ENCODE measurements at places on chromosomes 4 and X.

DNA sequence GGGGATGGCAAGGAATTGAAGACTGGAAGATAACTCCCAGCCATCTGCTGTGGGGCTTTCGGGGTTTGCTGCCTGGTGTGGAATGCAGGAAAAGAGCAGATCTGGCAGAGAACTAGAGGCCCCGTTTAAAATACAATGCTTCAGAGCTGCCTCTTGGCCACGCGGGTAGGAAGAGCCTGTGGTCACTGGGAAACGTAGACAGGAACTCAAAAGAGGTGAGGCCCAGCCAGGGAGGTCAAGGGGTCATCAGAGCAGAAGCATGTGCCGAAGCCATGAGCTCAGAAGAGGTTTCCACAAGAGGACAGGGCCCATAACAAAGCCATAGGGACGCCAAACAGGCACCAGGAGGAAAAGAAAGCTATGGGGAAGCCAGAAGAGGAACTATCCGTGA lies 14.5 kb upstream of the STS start:
- DNase-seq = no peak

GRCh38 chrX:133185938-133186337 lies 32.2 kb downstream of the TFDP3 start:
- no peak for DNase-seq

- DNase-seq = no peak
Observed at GRCh38 chr4:187711586-187711985, 284.0 kb upstream of the ZFP42 start.

DNA sequence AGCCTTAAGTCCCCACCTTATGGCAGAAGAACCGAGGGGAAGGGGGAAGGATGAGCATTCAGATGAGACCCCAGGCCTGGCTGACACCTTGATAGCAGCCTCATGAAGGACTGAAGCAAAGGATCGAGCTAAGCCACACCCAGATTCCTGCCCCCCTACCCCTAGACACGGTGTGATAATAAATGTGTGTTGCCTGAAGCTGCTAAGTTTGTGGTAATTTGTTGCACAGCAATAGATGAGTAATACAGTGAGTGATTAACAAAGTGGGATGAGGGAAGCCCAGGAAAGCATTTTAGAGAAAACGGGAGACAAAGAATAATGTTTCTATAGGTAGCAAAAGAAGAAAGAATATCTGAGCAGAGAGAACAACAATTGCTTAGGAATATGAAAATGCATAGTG lies 404.2 kb downstream of the MID1IP1 start:
- DNase-seq = no peak

GRCh38 chrX:70921709-70922352 lies 9.1 kb downstream of the SLC7A3 start:
- no peak for DNase-seq

GRCh38 chr4:139361301-139361700 lies 59.0 kb upstream of the NDUFC1 start:
- no peak for DNase-seq

DNA sequence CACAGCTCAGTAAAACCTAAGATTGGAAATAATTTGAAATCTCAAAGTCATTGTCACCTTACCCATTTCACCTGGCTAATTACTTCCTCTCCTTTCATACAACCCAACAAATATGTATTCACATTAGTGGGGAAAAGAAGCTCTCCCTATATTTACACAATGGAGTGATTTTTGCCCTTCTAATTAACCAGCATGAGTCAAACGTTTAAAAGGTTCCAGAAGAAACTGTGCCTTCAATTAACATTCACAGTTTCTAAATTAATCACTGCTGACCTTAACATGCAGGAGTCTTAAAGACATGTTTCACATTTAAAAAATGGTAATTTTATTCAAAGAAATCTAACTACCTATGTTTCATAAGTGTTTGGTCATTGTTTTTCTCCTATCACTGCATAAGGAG lies 254.6 kb downstream of the CBLL2 start:
- no peak for DNase-seq

DNA sequence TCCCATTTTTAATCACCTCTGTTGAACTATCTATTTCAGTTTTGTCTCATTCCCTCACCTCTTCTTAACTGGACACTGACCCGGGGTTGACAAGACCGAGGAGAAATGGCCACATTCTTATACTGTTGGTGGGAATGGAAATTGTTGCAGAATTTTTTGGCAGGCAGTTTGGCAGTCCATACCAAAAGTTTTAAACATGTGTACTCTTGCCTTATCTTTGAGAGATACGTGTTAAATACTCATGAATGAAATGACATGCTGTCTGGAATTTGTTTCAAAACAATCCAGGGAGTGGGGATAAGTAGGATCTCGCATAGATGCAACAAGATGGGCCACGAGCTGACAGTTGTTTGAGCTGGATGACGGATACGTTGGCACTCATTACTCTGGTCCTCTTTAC lies 12.1 kb downstream of the FGFBP1 start:
- no peak for DNase-seq

- no peak for DNase-seq
Observed at GRCh38 chrX:18426004-18426320, 554 bp downstream of the CDKL5 start.

- peak; percentile 27 for DNase-seq
Observed at GRCh38 chr4:113141901-113142346, 92.5 kb downstream of the ANK2 start.

DNA sequence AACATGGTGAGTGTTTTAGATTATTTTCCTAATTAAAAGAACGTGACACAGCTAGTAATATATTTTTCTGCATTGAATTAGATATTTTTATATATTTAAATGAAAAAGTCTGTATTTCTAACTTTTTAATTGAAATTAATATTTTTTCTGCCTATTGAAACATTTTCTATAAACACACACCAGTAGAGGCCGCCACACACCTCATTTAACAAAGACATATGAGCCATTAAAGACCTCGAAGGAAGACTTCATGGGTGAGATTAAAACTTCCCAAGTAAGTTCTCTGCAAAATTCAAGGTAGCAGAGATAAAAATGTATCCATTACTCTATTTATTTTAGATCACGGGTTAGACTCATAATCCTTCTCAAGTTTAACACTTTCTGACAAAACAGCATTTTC lies 8.3 kb downstream of the SLITRK2 start:
- peak; percentile 49 for DNase-seq

DNA sequence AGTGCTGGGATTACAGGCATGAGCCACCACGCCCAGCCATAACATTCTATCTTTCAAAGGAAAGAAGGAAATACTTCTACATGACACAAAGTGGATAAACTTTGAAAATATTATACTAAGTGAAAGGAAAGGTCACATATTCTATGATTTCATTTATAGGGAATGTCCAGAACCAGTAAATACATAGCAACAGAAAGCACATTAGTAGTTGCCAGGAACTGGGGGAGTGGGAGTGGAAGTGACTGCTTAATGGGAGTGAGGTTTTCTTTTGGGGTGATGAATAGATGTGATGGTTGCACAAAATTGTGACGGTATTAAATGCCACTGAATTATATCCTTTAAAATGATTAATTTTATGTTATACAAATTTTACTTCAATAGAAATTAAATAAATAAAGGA lies 95.7 kb upstream of the IL15 start:
- no peak for DNase-seq

DNA sequence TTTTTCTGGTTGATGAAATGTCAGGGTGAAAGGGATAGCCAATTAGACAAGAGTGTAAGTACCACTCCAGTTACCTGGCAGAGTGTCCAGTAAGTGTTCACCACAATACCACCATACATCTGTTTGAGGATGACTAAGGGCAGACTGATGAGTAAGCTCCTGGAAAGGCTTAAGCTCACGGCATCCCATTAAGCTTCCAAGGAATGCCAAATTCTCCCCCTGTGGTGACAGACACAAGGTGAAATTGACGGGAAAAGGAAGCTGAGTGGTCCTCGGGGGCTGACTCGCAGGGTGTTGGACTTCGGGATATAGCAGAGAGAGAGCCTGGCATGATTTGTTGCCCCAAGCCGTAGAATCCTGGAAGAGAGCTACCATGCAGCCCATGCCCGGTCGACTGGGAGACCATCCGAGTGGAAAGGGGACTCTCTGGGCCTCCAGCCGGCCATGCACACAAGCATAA lies 7.6 kb upstream of the BST1 start:
- DNase-seq = no peak

DNA sequence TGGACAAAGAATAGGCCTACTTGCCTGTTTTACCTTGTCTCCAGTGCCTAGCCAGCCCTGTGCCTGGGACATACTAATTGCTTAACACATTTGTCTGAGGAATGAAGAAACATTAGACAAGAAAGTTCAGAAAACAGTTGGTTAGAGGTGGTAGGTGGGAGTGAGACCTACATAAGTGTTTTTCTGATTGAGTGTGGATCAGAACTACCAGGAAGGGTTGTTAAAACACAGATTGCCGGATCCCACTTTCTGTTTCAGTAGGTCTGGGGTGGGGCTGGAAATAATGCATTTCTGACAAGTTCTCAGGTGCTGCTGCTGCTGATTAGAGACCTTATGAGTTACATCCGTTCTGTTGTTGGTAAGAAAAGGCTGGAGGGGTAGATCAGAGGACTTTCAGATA lies 5.7 kb upstream of the JADE1 start:
- DNase-seq = no peak

DNA sequence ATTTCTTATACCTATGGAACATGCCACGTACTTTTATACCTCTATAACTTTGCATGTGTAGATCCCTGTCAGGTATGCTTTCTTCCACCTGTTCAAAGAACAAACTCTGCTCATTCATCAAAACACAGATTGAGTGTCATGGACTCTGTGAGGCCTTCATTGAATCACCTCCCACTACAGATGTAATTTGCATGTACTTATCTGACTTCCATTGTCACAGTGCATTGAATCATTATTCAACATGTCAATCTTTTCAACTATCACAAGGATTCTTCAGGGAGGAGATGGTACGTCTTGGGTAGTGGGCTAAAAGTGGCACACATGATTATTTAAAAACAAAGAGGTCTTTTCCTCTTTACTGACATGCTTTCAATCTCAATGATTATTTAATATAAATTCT lies 24.1 kb downstream of the SPOCK3 start:
- DNase-seq = no peak

DNA sequence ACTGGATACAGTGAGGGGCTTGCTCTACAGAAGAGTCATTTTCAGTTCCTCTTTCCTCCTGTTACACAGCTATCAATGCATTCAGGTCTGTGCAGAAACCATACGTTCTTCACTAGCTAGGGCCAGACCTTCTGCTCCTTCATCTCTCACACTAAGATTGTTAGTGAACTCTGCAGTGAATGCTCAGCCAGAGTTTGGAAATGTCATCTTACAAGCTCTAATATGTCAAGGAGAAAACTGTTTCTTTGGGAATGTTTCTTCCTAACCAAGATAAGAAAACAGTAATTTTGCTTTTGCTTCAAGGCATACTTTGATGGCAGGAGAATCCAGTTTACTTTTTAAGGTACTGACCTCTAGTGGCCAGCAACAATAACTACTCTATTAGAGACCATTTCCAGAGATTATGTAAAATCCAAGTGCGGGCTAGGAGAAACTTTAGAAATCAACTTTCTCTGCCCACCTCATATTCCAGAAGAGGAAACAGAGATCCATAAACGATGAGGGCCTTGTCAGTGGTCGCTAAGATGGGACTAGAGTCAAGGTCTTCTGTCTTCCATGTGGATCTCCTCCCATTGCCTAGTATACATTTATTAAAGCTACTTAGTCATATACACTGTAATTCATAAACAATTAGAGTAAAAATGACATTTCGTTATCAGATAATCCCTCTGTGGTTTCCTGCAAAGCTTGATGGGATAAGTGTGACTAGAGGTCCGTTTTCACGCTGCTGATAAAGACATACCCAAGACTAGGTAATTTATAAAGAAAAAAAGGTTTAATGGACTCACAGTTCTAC lies 12.1 kb upstream of the CC2D2A start:
- DNase-seq = peak; percentile 79

DNA sequence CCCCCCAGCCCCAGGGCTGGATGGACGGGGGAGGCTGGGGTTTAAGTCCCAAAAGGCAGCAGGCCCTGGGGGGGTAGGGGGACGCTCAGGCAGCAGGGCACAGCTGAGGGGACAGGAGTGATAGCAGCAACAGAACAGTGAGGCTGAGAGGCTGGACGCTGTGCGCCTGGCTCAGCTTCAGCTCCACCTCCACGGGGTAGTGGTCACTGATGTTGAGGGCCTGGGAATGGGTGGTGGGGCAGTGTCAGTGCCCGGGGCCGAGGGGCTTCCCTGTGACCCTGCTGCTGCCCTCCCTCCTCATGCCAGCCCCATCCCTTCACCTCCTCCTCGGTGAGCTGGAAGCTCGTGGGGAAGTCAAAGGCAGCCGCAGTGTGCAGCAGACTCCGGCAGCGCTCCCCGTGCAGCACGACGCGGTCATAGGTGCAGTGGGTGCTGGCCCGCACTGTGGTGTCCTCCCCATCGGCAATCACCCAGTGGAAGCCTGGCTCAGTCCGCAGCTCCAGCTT lies 4.5 kb downstream of the RPL10 start:
- DNase-seq = no peak

GRCh38 chr4:78945651-78946179 lies 6.5 kb upstream of the PAQR3 start:
- DNase-seq = no peak

DNA sequence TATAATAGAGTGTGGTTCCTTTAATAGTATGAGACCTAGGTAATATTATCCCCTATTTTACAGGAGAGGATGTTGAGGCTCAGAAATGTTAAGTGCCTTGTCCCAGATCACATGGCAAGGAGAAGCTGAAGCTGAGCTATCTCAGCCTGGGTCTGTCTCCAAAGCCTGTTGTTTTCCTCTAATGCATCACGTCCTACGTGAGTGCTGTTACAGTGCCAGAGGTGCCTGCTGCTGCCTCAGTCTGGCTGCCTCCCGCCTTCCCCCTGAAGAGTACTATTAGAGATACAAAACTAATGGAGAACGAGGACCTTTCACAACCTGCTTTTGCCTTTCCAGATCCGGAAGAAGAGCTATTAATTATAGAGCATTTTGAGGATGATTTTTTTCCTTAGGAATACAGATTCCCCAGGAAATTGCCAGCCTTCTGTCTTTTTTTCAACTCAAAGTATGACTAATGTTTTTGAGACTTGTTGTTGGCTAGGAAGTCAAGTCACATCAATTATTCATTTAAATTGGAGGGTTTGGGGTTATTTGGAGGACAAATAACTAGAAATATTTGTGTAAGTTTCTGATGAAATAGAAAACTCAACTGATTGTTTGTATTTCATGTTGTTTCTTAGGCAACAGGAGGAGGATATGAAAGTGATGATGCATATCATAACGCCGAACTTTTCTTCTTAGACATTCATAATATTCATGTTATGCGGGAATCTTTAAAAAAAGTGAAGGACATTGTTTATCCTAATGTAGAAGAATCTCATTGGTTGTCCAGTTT lies 43.9 kb upstream of the MTMR1 start:
- no peak for DNase-seq
